ENCODE measurements at places on chromosomes 4 and X. TPM values are rescaled to one million over a fixed set of nuclear protein-coding genes. Genes with fewer than 3 reads are reported as not detected.

- DNase-seq, result no peak
Observed at GRCh38 chr4:147160908-147161513, 215.3 kb upstream of the TTC29 start.

DNA sequence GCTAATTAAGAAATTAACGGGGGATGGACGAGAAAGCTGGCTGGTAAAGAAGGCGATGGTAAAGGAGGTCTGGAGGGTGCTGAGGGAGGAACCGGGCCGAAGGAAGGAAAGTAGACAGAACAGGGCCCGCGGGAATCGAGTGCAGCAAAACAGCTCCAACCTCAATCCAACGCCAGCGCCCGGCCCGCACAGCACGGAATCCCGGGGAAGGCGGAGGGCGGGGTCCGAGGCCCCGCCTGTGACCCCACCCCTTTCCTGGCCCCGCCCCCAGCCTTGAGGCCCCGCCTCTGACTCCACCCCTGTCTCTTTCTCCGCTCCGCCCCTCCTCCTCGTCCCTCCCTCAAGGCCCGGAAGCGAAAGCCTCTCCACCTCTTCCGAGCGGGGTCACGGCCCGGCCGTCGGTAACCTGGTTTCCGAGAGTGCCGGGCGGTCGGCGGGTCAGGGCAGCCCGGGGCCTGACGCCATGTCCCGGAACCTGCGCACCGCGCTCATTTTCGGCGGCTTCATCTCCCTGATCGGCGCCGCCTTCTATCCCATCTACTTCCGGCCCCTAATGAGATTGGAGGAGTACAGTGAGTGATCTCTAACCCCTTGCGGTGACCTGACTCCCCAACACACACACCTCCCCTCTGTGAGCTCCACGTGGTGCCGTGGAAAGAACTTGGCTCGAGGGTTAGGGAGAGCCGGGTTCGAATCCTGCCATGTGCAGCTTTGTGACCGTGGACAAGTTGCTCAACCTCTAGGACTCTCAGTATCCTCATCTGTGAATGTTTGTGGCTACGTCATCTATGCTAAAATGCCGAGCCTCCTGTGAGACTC lies at the start of gene SMIM20:
Gene SMIM20, plus strand, starts transcription at position 370 of the 819 bp plus-strand sequence. Its CDS starts 94 bp downstream, at position 464.
- DNase-seq, result peak; percentile 93

DNA sequence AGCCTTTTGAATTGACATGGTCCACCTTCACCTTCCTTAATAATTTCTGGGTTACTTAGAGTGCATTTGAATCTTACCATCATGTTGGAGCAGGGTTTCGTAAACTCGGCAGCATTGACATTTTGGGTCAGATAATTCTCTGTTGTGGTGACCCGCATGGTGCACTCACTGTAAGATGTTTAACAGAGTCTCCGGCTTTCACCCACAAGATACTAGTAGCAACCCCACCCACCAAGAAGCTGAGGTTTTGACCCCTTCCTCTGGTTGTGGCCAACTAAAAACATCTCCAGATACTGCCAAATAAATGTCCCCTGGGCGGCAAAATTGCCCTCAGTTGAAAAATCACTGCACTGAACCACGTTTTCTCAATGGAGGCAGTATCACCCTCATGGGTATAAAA lies 62.7 kb downstream of the CHST7 start:
- no peak for DNase-seq

- DNase-seq, result no peak
Observed at GRCh38 chr4:26473893-26474292, 16.4 kb downstream of the CCKAR start.

GRCh38 chrX:43266487-43266886 lies 389.6 kb upstream of the MAOA start:
- no peak for DNase-seq

DNA sequence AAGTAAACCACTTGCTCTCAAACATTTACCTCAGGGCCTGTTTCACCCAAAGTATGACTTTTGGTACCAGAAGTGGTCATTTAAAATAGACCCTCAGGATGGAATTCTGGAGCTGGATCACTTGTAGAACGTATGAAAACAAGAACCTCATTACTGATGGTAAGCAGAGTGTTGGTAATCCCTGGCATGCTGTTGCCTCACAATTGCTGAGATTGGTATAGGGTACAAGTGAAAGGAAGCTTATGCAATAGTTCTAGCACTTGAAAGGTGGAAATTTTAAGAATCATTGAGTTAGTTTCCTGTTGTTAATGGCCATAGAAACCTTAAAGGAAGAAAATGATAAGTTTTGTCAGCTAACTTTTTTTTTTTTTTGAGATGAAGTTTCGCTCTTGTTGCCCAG lies 22.3 kb upstream of the THOC2 start:
- no peak for DNase-seq

- no peak for DNase-seq
Observed at GRCh38 chrX:68999931-69000330, 165.3 kb downstream of the PJA1 start.

DNA sequence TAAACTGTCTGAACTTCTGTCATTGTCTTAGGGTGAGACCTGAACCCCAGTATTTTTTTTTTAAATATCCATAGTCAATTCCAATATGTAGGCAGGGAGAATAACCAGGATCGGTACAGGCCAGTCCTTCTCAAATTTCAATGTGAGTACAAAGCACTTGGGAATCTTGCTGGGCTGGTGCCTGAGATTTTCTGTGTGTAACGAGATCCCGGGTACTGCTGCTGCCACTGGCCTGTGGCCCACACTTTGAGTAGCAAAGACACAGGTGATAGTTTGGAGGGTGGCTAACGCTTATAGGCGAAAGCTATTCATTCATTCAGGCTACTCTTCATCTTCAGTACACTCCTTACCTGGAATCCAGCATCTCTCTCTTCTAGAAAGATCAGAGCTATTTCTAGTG lies 923.6 kb upstream of the TENM3 start:
- peak; percentile 38 for DNase-seq

DNA sequence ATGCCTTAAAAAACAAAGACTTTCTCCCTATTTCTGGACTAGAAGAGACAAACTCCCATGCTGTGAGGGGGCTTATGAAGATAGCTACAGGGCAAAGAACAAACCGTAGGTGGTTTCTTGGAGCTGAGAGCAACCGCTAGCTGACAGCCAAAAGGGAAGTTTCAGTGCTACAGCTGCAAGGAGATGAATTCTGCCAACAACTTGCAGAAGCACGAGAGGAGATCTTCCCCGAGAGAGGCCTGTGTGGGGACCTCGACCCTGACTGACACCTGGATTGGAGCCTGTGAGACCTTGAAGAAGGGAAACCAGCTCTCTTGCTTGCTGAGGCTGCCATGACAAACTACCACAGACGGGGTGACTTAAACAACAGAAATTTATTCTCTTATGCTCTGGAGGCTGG lies 183.8 kb upstream of the VCX3A start:
- DNase-seq, result no peak

- no peak for DNase-seq
Observed at GRCh38 chr4:82217986-82218715, 155.6 kb downstream of the HNRNPD start.

DNA sequence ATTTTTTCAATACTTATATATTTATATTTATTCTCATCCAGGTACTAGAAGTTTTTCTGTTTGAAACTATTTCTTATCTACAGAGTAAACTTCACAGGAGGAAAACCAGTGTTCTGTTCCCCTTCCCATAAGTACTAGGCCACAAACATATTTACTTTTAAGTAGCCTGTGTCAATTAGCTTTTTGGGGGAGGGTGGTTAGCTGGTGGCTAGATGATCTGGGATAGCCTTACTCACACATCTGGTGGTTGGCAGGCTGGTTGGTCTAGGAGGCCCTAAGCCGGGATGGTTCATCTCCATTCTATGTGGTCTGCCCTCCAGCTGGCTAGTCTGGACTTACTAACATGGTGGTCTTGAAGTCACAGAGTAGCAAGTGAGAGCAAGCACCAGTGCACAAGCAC lies 6.2 kb downstream of the JADE3 start:
- no peak for DNase-seq

The IL3RA gene
- total RNA-seq, result 6.4 TPM

The XAGE3 gene
- not detected for total RNA-seq

The CFAP99 gene
- total RNA-seq, result not detected

The CT45A3 gene
- total RNA-seq, result not detected

The NKX6-1 gene
- not detected for total RNA-seq

The MMAA gene
- total RNA-seq, result 8.6 TPM
